Activated T-helper 1 cell treated with anti-CD3 and anti-CD28 coated beads, Interleukin-12 subunit alpha, Interleukin-12 subunit beta, Interleukin-2, Interleukin-4 antibody, amounts not matched to agents 30 ng/mL and 10 ng/mL and 1 ng/mL, durations not matched to agents 14 hours and 24 hours and 36 hours (primary cell): ENCODE measurements at places on chromosomes 4 and X.

GRCh38 chr4:140856621-140857062 lies 100.5 kb upstream of the TBC1D9 start:
- DNase-seq = no peak

GRCh38 chr4:108943976-108944591 lies 181.2 kb upstream of the ETNPPL start:
- DNase-seq = no peak

- DNase-seq = no peak
These were observed 18.1 kb upstream of the HSFX3 start for GRCh38 chrX:149567621-149568417.

GRCh38 chr4:81827577-81828202 lies 356.0 kb upstream of the RASGEF1B start:
- DNase-seq = no peak

DNA sequence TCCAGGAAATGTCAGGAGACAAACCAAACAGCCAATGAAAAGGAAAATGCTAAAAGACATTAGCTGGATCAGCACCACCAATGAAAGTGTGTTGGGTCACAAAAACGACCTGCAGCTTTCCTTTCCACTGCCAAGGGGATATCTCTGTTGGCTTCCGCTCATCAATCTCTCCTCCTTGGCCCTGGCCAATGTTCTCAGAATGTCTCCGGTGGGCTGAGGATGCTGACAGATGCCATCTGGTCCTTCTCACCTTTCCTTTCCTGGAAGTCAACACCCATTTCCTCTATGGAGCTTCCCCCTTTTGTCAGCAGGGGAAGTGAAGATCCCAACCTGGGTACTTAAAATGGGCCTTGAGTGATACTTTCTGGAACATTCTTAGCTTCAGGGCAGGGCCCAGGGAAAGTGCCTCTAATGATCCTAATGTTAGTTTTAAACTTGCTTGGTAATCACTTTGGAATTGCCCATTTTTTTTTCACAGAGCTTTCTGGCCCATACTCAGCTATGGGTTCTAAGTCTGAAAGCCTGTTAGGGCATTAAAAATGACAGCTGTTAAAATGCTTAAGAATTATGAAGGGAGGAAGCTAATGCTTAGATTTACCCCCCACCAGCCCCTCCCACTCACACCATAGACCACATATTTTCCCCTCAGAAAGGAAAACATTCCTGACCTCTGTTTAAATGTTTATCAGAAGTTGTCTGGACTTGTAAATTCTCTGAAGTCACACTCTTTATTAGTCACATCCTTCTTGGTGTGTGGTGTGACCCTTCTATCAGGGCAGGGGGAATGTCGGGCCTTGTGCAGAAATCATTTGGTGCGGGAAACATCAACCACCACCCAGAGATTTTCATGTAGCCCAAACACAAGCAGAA lies 29.2 kb downstream of the IGFBP7 start:
- no peak for DNase-seq

GRCh38 chr4:123593655-123594054 lies 197.1 kb downstream of the SPRY1 start:
- DNase-seq = no peak

GRCh38 chr4:7575426-7575825 lies 140.7 kb upstream of the PSAPL1 start:
- DNase-seq = no peak

GRCh38 chr4:163663454-163664225 lies 169.2 kb downstream of the TMA16 start:
- DNase-seq = no peak

- no peak for DNase-seq
These were observed 474.8 kb downstream of the PCDH10 start for GRCh38 chr4:133623847-133624246.

- DNase-seq = no peak
These were observed 25.5 kb upstream of the NXT2 start for GRCh38 chrX:109511113-109511512.

DNA sequence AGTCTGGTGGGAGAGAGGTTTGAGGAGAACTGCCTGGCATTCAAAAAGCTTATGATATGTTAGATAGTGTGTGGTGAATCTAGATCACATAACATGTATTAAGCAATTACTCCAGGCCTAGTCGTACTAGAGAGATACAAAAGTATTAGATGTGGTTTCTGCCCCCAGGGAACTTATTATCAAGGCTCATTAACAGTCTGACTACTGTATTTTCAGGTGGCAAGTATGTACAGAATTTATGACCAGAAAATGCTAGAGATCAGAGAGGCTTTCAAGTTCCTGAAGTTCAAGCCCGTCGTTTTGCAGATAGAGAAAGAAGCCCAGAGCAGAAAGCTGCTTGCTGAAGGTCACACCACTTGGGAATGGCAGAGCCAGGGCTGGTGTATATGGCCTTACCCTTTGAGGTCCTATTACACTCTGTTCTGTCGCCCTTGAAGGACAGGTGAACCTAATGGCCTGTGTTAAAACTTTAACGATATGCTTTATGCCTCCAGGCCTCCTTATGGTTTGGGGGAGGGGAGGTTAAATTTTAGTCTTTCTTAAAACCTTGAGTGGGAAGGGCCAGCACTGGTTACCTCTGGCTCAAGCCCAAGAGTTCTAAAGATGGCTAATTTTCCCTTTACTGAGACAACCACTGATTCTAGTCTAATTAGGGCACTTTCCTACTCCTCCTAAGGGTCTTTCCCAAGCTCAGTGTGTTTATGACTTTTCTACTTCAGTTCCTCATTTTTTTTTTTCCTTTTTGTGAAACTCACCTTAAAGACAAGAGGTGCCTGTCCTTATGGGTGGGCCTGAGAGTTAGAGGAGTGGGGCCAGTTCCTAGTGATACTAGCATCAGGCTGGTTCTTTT lies 19.9 kb downstream of the TMEM164 start:
- no peak for DNase-seq

DNA sequence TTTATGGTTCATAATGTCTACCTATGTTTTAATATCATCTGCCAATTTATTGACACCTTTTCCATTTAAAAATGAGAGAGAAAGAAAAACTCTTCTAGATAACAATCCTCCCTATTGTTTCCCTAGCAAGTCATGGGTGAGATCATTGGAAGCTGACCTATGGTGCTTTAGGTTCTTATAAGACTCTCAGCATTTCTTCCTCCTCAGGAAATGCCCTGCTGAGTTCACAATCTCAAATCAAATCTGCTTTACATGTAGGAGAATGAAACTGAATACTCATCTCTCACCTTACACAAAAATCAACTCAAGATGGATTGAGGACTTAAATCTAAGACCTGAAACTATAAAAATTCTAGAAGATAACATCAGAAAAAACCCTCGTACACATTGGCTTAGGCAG lies 267.4 kb downstream of the RAPGEF2 start:
- DNase-seq = no peak

GRCh38 chr4:2862528-2862927 lies 18.9 kb downstream of the ADD1 start:
- DNase-seq = no peak

DNA sequence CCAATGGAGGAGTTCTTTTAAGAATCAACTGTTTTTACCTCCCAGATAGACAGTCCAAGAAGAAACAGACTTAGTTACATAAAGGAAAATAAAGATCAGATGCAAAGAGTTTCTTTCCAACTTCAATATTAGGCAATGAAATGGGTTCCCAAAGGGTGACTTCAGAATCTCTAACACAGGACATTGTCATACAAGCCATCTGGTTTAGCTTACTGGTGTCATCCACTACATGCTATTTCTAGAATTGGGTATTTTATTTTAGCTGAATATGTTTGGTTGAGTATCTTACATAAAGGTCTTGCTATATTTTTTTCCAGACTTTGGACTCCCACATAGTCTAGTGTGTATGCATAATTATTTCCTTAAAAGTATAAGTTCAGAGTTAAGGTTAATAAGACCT lies 162.1 kb upstream of the SLC7A11 start:
- DNase-seq = no peak

DNA sequence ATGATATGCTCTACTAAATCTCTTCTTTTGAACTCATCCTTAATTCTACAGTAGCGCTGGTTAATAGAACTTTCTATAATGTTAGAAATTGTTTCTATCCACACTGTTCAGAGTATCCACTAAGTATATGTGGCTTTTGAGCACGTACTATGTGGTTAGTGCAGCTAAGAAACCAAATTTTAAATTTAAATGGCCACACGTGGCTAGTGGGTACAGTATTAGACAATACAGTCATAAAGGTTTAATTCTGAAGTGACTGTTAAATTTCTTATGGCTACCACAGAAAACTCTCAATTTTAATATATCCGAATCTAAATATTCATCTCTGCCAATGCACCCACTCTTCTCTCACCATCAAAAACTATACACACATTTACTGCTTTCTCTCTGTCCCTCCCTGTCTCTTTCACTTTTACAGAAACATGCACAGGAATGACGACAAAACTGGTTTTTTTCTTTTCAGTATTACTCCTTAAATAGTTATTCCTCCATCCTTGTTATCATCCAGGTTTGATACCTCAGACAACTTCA lies 583.9 kb downstream of the KCTD8 start:
- no peak for DNase-seq

DNA sequence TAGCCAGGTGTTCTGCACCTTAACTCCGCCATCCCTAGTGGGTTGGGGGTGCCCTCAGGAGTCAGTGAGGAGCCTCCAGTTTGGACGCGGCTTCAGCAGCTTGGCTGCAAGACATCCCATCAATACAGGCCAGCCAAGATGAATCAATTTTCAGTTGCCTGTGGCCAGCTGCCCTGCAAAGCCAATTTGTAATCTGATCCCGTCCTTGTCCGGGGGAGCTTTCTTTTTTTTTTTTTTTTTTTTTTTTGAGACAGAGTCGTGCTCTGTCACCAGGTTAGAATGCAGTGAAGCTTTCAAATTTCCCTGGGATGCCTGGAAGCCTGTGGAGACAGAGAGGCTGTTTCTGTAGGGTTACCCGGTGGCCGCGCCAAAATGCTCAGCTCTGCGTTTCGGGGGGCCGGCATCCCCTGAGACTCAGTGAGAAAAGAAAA lies 192.5 kb downstream of the ASMT start:
- no peak for DNase-seq

- DNase-seq = no peak
These were observed 17.2 kb downstream of the EDNRA start for GRCh38 chr4:147498031-147498660.

GRCh38 chr4:112421911-112422310 lies 94.1 kb downstream of the NEUROG2 start:
- no peak for DNase-seq

GRCh38 chr4:89324671-89325070 lies 17.1 kb upstream of the GPRIN3 start:
- DNase-seq = no peak

DNA sequence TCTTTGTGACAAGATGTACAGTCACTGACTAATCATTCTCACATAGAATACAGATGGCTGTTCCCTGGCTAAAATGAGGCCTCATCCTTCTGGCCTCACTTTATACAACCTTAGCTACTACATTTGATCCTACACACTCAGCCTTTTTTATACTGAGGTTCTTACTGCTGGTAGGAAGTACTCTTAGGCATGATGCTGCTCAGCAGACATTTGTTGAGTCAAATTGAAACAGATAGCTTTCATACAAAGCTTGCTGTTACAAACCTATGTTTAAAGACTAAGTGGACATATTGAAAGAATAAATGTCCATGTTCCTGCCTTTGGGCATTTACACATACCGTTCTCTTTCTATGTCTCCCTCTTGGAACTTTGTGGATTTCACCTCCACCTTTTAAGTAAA lies 154.9 kb downstream of the NPFFR2 start:
- no peak for DNase-seq

DNA sequence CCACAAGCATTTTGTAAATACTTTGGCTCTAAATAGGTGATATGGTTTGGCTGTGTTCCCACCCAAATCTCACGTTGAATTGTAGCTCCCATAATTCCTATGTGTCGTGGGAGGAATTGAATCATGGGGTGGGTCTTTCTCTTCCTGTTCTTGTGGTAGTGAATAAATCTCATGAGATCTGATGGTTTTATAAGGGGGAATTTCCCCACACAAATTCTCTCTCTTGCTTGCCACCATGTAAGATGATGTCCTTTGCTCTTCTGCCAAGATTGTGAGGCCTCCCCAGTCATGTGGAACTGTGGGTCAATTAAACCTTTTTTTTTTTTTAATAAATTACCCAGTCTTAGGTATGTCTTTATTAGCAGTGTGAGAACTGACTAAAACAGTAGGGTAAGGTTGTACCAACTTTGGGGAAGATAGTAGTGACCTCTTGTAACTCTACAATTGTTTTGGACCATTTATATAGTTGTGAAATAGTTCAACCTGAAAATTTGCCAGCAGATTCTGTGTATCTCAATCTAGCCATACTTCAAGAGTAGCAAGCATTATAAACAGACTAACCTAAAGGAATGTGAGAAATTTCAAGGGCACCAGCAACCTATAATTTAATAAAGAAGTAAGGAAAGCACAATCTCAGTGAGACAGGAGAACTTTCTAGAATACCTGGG lies 727.8 kb downstream of the GRID2 start:
- DNase-seq = no peak

GRCh38 chr4:79996851-79997250 lies 76.2 kb downstream of the ANTXR2 start:
- no peak for DNase-seq

DNA sequence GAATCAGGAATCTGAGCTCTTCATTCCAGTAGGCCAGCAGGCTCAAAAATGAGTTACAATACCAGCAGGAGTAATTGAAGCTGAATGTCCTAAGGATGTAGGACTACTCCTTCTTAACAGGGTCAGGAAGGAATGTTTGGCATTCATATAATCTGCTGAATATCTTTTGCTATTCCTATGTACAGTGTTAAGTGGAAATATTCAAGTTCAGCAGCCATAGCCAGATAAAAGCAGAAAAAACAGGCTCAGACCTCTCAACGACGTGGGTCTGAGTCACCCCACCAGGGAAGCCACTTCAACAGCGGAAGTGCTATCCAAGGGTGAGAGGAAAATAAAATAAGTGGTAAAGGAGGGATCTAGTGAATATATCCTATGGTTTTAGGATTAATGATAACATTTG lies 577.0 kb downstream of the SPOCK3 start:
- no peak for DNase-seq
